Activated CD4-positive, alpha-beta T cell treated with anti-CD3 and anti-CD28 coated beads for 24 hours (primary cell): ENCODE measurements at places on chromosomes 6 and 20.

DNA sequence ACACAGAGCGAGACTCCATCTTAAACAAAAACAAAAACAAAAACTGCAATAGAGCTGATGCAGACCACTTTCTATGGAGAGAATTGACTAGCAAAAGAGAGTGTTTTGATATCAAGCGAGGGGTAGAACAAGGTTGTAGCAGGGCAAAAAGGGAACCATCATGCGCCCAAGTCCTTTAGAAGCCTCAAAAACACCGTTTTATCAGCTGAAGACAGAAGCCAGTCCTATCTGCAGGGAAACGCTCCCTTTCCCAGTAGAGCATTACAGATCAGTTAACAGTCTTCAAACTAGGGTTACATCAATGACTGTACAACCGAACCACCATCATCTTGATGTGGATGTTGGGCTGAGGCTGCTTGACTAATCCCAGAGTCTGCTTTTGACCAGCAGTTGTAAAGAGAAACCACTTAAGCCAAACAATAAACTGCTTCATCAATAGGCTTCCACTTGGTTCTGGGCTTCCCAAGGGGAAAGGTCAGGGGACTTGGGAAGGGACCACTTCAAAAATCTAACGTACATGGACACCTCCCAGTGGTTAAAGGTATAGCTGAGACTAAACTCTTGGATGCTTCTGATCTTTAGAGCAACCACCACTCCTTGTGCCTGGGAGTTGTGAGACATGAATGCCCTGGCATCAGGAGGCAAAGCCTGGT lies 59.6 kb upstream of the SPDEF start:
- DNase-seq = no peak

DNA sequence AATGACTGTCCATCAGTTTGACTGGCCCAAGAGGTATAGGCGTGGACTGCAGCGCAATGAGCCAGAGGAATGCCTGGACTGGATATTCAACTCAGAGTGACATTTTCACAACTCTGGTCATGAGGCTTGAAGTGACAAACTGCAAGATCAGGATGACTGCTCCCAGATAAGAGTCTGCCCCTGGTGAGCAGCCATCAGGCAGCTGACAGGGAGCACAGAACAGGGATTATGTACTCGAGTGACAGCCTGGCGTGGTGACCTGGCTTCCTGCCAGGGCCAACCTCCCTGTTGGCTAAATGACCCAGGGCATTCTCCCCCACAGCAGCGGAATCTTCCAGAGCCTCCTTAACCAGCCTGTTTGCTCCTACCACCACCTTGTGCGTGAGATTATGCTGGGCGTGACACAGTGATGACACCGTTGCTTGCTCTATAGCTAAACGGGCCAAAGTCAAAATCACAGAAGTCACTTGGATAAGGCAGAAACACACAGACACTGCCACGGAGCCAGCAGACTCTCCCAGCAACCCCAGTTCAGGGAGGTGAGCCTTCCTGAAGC lies 209.1 kb upstream of the JARID2 start:
- no peak for DNase-seq

DNA sequence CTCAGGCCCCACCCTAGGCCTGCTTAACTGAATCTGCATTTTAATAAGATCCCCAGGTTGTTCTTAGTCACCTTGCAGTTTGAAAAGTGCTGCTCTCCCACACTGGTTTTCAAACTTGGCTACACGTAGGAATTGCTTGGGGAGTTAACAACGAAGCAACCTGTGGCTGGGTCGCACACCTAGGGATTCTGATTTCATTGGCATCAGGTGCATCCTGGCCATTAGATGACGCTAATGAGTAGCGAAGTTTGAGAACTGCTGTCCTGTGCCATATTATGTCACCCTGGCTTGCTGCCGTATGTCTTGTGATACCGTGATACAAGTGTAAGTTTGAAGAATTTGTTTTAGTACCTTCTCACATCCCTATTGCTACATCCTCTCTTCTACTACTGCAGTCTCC lies 28.2 kb upstream of the FUCA2 start:
- DNase-seq = no peak

DNA sequence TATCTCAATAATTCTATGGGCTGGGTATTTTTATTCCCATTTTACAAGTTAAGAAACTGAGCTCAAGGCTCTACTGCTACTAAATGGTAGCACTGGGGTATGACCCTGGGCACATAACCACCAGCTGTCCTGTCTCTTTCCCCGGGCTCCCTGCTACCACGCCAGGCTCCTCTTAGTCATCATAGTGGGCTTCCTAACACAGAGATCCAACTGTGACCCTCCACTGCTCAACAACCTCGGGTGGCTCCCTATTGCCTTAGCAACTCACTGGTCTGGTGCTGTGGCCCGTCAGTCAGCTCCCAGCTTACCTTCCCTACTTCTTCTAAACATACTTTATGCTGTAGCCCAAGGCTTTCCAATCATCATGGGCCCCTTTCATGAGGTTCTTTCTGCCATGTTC lies 4.5 kb downstream of the KIAA1755 start:
- no peak for DNase-seq

DNA sequence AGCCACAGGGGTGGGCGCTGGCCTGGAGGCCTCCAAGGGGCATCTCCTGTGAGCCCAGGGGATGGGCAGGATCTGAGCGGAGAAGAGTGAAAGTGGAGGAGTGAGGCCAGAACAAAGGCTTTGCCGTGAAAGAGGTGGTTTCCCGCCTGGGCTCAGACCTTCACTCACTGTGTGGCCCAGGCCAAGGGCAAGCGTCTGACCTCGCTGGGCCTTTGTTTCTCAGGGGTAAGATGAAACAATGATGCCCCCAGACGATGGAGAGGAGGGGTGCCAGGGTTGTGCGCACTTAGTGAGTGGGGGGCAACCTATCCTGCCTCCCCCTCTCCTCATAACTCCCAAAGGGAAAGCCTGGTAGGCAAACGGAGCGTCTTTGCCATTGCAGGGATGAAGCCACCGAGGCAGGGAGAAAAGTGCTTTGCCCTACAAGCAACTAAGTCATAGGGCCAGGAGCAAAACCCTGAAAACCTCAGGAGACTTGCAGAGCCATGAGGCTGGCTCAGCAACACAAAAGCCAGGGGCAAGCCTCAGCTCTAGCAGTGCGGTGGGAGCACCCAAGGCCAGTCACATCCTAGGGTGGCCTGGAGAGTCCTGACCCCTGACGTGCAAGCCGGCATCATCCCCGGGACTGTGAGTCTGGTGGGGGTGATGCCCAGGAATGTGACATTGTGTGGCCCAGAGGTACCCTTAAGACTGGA lies 897 bp upstream of the STMN3 start:
- no peak for DNase-seq

DNA sequence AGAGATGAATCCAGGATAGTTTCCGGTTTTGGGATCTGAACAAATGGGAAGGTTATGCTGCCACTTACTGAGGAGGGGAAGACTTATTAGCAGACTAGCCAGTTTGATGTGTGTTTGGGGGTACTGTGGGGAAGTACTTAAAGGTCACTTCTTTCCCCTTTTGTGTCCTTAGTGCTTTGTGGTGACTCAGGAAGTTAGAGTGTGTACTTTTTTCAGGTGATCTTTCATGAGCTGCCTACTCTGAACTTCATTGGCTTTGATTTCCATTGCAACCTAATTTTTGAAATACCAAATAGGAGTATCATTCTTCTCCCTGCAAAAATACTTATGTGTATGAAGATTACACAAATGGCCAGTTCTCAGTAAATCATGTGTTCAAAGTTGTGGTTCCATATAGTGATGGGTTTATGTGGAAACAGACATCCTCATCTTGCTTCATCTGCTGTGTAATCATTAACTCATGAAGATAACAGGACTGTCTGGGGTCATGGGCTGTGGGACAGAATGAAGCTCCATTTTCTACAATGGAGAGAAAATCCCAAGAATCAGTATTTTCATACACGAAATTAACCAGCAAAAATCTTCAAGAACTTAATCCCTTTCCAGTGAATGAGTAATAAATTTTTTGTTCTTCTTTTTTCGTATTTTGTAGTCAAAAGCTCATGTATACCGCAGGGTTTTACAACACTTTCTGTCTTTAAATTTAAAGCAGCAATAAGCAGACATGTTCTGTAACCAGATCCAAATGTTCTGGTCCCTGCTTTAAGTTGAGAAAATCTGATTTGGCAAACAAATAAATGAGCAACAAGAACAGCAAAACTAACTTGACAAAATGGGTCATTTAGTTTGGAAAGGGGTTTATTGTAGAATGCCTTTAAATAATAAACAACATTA lies 272.2 kb upstream of the FLRT3 start:
- DNase-seq = no peak

DNA sequence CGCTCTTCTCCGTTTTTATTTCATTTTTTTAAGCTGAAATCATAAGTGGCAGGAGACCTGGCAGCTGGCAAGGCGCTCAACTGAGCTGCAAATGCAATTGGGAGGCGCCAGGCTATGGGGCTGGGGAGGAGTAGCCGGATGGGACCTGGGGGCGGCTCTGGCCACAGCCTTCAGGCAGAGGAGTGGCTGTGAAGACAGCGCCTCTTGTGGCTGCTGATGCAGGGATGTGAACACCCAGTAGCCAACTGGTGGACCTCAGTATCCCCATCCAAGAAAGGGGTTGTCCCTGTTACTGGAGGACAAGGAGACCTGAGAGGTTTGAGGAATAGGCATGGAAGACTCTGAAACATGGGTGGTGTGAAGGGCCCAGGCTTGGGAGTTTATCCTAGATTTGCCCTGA lies 12.6 kb downstream of the KCNK17 start:
- DNase-seq = no peak

GRCh38 chr6:41215777-41216176 lies 12.4 kb upstream of the TREML4 start:
- no peak for DNase-seq

DNA sequence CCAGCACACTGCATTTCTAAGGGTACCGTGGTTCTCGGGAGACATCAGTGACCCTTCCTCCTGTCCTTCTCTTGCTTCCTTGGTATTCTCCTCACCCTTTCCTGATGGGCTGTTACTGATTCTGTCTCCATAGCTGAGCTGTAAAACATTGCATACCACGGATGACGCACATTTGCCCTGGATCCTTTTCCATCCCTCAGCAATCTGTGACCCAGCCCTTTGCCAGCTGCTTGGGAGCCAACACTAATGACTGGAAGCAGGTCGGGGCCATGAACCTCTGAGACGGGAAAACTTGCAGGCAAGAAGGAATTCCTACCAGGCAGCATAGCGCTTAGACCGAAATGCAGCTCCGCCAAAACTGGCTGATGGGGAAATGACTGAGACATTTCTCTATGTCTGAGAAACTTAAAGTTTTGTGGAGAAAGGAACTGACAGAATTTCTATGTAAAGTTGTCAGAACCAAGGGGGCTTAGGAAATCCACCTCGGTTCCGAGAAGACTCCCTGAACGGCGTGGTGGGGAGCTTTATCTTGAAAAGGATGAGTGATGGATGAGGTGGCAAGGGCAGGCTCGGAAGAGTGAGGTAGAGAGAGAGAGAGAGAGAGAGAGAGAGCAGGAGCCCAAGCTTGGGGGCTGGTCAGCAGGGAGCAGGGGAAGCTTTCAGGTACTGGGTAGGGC lies 19.2 kb downstream of the TUBB2B start:
- DNase-seq = no peak

DNA sequence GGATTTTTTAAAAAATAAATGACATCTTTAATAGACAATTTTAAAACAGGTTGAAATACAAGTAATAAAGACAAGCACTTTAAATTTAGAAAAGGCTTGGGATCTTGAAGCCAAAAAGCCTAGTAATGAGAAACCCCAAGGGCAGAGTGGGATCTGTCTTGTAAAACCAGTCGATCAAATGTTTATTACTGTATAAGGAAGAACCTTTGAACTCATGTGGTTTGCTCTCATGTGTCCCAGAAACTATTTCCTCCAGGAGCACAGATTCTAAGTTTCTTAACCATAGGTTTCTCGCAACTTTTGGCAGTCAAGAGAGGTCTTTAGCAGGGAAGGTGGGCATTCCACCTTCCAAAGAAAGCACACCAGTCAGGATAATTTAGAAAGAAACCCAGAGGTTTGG lies 541.7 kb upstream of the BTBD3 start:
- no peak for DNase-seq

DNA sequence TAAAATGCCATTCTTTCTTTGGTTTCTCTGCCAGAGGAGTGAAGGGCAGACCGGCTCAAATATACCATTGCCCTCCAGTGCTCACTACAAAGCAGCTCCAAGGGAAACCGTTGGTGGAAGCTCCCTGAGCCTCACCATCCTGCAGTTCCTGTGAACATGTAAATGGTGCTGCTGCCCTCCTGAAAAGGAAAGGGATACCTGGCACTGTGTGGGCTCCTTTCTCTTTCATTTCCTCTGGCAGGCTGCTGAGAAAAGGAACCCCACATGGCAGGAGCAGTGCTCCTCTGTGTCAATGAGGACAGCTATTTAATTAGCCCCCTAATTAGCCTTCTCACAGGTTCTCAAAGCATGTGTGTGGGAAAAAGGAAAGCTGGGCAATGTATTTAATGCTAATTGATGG lies 142.5 kb downstream of the KLHL32 start:
- DNase-seq = no peak

DNA sequence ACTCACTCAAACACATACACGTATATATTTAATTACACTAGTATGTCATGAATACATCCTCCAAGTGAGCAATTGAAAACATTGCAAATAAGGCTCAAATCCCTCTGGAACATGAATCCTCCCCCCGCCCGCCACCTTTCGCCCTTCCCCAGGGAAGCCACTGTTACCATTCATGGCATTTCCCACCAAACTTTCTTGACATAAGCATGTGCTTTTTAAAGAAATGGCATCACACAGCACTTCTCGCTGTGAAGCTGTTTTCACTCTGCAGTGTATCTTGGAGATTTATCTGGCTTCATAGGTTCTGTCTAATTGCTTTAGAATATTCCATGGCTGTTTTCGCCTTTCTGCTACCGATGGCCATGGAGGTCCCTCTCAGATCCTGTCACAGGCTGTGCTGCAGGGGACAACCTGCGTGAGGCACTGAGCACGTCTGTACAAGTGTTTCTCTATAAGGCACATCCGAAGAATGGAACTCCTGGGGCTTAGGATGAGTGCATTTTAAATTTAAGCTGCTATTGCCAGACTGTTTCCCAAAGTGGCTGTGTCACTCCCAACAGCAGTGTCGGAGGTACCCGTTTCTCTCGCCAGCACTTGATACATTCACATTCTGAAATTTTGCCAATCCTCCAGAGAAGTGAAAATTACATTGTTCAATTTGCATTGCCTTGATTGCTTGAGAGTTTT lies 22.2 kb upstream of the PHACTR3 start:
- DNase-seq = no peak

DNA sequence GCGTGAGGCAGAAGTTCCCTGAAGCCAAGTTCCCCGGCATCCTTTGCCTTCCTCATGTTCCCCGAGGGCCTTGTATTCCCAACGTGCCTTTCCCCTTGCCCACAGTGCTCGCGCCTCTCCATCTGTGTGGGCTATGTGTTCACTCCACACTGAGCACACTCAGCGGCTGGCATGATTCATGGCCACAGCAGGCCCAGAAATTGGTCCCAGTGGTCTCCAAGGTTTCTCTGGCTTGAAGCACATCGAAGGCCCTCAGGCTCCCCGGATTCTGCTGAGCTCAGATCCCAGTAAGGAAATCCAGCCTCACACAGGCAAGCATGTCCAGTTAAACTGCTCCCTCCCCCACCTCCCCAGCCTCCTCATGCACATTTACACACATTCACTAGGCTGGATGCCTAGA lies 123.6 kb downstream of the ISM1 start:
- DNase-seq = no peak

DNA sequence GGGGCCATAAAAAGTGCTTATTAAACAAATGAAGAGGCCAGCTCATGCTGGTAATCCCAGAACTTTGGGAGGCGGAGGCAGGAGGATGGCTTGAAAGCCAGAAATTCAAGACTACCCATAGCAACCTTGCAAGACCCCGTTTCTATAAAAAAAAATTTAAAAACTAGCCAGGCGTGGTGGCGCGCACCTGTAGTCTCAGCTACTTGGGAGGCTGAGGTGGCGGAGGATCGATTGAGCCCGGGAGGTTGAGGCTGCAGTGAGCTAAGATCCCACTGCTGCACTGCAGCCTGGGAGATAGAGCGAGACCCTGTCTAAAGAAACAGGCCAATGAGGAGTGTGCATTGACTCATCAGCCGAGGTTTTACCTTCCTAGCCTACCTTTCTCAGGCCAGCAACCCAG lies 15.2 kb downstream of the NPEPL1 start:
- no peak for DNase-seq
